Aorta (tissue), 5 donors: ENCODE measurements at places on chromosomes 1 and 21. TPM values are rescaled to one million over a fixed set of nuclear protein-coding genes. Genes with fewer than 3 reads are reported as not detected.

The OR6N1 gene
- not detected for polyA plus RNA-seq

The ASCL5 gene
- not detected for polyA plus RNA-seq

The DMRTA2 gene
- 0.26 TPM for polyA plus RNA-seq

The FUCA1 gene
- polyA plus RNA-seq: 31.2 TPM

The SH2D5 gene
- polyA plus RNA-seq: not detected

The PODN gene
- 14.3 TPM for polyA plus RNA-seq

The LCE1C gene
- not detected for polyA plus RNA-seq

The TSPEAR gene
- not detected for polyA plus RNA-seq

The ADGRL2 gene
- polyA plus RNA-seq: 20.6 TPM

The NBPF20 gene
- 0.38 TPM for polyA plus RNA-seq

The FCGR3B gene
- polyA plus RNA-seq: 0.41 TPM

The GPR157 gene
- polyA plus RNA-seq: 2.4 TPM

The DCST1 gene
- polyA plus RNA-seq: not detected

The PPFIA4 gene
- polyA plus RNA-seq: 3.3 TPM

The PRKACB gene
- polyA plus RNA-seq: 14.1 TPM

The ADPRS gene
- 20.4 TPM for polyA plus RNA-seq

The LCE2A gene
- polyA plus RNA-seq: not detected

The MAP10 gene
- 0.72 TPM for polyA plus RNA-seq

The TGFB2 gene
- 2.2 TPM for polyA plus RNA-seq

The NPPB gene
- 0.87 TPM for polyA plus RNA-seq
